ENCODE measurements at places on chromosomes 5 and 9. TPM values are rescaled to one million over a fixed set of nuclear protein-coding genes. Genes with fewer than 3 reads are reported as not detected.

C9orf153 gene
- 0.50 TPM for total RNA-seq

GPR151 gene
- not detected for total RNA-seq

SOWAHA gene
- total RNA-seq, result 0.17 TPM

CCL28 gene
- total RNA-seq, result 2.9 TPM

MTRR gene
- 28.9 TPM for total RNA-seq

FAM200C gene
- total RNA-seq, result 6.0 TPM

STKLD1 gene
- total RNA-seq, result 1.2 TPM

GABRA6 gene
- not detected for total RNA-seq

CCDC107 gene
- total RNA-seq, result 12.4 TPM

GNA14 gene
- 0.15 TPM for total RNA-seq

TXNDC8 gene
- total RNA-seq, result not detected

IL33 gene
- 44.5 TPM for total RNA-seq

IFNA13 gene
- not detected for total RNA-seq

LHX3 gene
- total RNA-seq, result under 0.01 TPM

OR2S2 gene
- total RNA-seq, result not detected

ENC1 gene
- total RNA-seq, result 16.1 TPM

ANKRD55 gene
- total RNA-seq, result not detected

GPR21 gene
- total RNA-seq, result 0.17 TPM

NR2F1-AS1 gene
- total RNA-seq, result 31.4 TPM

C5orf52 gene
- not detected for total RNA-seq

NDST1 gene
- 63.0 TPM for total RNA-seq

CFAP90 gene
- total RNA-seq, result 0.17 TPM

EFCAB9 gene
- total RNA-seq, result not detected

NR6A1 gene
- 0.44 TPM for total RNA-seq

PCDH12 gene
- 0.15 TPM for total RNA-seq

IL5 gene
- total RNA-seq, result not detected

BTNL3 gene
- total RNA-seq, result not detected

ACER2 gene
- total RNA-seq, result 1.6 TPM

TOR2A gene
- 4.5 TPM for total RNA-seq

FAM151B gene
- 5.0 TPM for total RNA-seq

CCL27 gene
- total RNA-seq, result 0.15 TPM

CENPH gene
- total RNA-seq, result 38.0 TPM

IRX4 gene
- total RNA-seq, result not detected

HK3 gene
- total RNA-seq, result not detected

HTR1A gene
- total RNA-seq, result not detected

LPAR1 gene
- total RNA-seq, result 220 TPM

LCN6 gene
- not detected for total RNA-seq

PRXL2C gene
- 42.0 TPM for total RNA-seq

TSSK1B gene
- 0.15 TPM for total RNA-seq

ANKRD34B gene
- total RNA-seq, result not detected

GRM6 gene
- total RNA-seq, result not detected

DDX4 gene
- not detected for total RNA-seq

TAF11L11 gene
- not detected for total RNA-seq

ANXA2R gene
- 1.7 TPM for total RNA-seq

PRSS3 gene
- 11.1 TPM for total RNA-seq

IRF1 gene
- 15.3 TPM for total RNA-seq

ALDOB gene
- total RNA-seq, result not detected

AHRR gene
- total RNA-seq, result 86.8 TPM

ORM2 gene
- total RNA-seq, result not detected

SOHLH1 gene
- total RNA-seq, result not detected

Data from smooth muscle cell of trachea (primary cell).